ENCODE measurements at places on chromosomes 16 and 17.
A peak's percentile ranks its signal among the peaks of the same experiment; 100 is the strongest.

GRCh38 chr17:75153780-75154194 lies 525 bp downstream of the JPT1 start:
- DNase-seq = no peak

GRCh38 chr17:28865946-28866752 lies 11.3 kb downstream of the ERAL1 start:
- no peak for DNase-seq

DNA sequence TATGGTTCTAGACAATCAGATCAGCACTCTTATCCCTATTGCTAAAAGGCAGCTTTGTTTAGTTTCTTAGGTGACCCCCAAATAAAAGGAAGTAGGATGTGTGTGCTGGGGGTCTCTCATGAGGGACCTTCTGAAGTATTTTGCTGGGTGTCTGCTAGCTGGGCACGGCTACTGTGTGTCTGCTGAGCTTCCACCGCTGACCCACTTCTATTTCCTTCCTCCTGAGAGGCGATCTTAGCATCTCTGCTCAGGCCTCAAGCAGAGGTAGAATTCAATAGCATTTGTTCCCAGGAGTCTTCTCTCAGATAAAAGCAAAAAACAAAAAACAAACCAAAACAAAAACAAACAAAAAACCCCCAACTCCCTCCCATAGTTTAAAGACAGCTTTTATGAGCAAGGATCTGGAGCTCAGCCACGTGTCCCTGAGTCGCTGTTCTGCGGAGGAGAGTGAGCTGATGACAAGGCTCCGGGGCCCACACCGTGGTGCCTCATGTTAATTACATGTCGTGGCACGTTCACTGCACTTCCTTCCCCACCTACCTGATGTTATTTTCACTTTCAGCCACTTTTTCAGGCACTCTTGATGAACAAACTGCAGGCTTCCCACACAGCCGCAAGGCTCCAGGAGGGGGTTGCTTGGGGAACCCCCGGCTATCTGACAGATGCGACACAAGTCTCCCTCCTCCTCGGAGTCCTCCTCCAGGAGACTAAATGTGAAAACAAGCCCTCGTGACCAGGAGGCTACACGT lies 83.5 kb downstream of the MARCHF10 start:
- DNase-seq = peak; percentile 75

- no peak for DNase-seq
Observed at GRCh38 chr17:72838068-72838467, 254.4 kb downstream of the SLC39A11 start.

DNA sequence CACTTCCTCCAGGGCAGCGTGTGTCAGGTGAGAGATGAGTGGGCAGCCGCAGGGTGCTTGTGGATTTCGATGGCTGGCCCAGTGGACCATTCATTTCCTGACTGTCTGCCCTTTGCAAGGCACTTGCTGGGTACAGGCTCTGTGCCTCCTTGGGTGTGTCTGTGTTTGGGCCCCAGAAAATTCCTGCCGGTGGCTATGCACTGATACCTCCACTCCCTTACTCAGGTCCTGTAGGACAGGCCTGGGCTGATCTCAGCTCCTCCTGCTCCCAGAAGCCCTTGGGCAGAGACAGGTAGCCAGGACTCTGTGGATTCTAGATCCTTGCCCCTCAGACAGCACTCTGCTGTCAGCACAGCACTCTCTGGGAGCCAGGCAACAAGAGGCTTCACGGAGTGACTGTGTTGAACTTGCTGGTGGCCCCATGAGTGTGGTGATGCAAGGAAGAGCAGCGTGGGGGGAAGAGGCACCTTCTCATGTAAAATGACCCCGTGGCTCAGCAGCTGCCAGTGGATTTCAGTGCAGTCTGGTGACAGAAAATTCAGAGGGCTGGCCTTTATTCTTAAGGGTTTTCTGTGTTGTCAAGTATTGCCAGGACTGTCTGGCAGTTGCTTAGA lies 29.0 kb downstream of the PGS1 start:
- no peak for DNase-seq

DNA sequence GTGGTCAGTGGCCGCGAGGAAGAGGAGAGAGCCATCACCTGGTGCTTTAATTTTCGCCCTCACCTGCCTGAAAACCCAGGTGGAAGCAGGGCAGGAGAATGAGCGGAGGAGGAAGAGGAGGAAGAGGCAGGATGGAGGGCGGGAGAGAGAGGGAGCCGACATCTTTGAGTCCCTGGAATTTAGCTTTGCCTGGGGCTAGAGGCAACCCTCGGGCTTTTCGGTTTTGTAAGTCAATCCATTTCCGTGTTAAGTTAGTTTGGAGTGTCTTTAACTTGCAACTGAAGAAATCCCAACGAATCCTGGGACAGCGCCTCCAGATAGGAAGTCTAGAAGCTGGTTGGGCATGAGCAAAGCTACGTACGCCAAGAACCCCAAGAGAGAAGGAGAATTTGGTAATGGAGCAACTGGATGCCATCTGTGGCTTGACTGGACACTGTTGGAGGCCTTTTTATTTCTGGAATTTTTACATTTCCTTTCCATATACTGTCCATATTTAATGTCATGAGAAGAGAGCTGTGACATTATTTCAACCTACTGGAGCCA lies 36.9 kb upstream of the ATP2A3 start:
- no peak for DNase-seq

DNA sequence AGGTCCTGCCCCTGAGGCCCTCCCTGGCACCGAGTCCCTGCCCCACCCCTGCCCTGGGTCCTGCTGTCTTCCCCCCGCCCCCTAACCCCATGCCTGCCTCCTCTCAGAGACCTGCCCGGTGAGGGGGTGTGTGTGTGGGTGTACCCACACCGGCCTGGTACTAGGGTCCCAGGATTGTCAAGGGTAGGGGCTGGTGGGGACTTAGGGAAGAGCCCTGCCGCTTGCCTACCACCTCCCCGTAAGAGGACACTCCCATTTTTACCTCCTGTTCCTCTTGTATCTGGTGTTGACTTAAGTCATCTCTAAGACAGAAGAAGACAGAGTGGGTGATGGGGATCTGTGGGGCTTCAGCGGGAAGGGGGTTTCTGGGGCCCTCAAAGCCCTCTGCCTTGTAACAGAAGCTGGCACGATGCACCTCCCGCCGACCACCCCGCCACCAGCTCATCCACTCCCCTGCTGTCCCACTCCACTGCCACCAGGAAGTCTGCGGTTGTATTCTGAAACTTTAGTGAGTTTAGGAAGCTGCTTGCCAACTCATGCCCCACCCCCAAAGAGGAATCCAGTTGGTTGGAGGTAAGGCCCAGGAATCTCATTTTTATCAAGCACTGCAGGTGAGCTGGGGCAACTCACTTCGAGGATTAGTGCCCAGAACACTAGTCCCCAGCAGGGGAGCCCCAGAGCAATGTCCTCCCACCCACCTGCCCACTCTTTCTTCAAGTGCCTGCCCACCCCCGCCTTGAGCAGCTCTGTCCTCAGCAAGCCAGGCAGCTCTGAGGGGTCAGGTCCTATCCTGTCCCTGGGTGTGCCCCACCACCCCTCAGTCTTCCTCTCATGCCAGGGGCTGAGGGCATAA lies 5.6 kb downstream of the SPATA32 start:
- no peak for DNase-seq

- no peak for DNase-seq
Observed at GRCh38 chr16:66359012-66359411, 7.5 kb upstream of the CDH5 start.

- no peak for DNase-seq
Observed at GRCh38 chr17:1693339-1693738, 8.7 kb upstream of the PRPF8 start.

- DNase-seq = no peak
Observed at GRCh38 chr17:55259684-55260111, 5.1 kb upstream of the HLF start.

GRCh38 chr16:58177353-58177710 lies 20.6 kb downstream of the CSNK2A2 start:
- no peak for DNase-seq

GRCh38 chr16:82864332-82865040 lies 237.7 kb downstream of the CDH13 start:
- DNase-seq = no peak

DNA sequence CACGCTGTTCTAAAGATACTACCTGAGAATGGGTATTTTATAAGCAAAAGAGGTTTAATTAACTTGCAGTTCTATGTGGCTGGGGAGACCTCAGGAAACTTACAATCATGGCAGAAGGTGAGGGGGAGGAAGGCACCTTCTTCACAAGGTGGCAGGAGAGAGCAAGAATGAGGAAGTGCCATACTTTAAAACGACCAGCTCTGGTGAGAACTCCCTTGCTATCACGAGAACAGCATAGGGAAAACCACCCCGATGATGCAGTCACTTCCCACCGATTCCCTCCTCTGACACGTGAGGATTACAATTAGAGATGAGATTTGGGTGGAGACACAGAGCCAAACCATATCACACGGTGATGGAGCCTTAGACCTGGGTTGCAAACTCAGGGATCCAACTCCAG lies 317.5 kb upstream of the EEF2KMT start:
- DNase-seq = no peak

- no peak for DNase-seq
Observed at GRCh38 chr16:64391063-64391600, 730.7 kb downstream of the CDH11 start.

DNA sequence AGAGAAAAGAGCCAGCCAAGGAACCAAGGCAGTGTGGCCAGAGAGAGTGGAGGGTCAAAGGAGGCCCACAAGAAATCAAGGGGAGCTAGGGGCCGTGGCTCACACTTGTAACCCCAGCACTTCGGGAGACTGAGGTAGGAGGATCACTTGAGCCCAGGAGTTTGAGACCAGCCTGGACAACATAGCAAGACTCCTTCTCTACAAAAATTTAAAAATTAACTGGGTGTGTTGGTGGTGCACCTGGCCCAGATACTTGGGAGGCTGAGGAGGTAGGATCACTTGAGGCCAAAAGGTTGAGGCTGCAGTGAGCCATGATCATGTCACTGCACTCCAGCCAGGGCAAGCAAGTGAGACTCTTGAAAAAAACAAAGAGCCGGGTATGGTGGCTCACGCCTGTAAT lies 18.9 kb upstream of the TFAP4 start:
- no peak for DNase-seq

DNA sequence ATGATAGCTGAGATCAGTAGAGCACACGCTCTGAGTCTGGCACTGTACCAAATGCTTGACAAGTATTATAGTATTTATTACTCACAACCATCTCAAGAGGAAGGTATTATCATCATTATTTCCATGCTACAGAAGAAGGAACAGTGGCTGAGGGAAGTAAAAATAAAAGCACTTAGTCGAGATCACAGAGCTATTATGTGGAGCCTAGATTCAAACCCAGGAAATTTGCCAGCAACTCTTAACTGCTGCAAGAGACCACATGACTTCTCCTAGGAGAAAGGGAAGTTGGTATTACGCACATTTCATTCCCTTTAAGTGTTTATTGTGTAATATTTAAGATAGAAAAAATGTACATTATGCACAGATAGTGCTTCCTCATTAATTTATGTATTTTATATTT lies 1.0 kb upstream of the RHOT1 start:
- DNase-seq = no peak

DNA sequence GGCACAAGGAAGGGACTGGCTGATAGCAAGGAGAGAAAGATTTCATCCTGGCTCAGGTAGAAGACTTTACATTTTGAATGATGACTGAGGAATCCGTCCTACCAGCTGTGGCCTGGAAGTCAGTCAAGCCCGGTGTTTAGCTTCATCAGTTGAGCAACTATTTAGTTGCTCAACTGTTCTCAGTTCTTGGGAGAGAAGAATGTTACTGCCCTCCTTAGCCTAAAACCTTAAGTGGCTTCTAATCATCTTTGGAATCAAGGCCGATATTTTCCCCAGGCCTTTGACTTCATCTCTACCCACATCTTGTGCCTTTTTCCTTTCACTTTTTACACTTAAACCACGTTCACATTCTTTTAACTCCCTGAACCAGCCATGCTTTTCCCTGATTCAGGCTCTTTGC lies 17.3 kb upstream of the RBL2 start:
- no peak for DNase-seq

DNA sequence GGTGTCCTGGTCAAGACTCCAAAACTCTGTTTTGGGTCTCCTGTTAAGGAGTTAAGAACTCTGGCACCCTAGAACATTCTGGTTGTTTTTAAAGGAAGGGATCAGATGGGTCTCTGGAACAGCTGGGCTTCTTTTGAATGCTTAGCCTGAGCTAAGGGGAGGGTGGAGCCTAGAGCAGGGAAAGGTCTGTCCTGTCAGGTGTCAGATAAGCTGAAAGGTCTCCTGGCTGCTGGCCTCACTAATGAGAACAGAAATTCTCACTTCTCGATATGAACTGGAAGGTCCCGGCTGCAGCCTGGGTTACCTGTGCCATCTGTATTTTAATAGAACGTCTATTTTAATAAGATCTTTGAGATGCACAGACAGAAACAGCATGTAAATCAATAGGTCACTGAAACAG lies 69.0 kb downstream of the RAP1GAP2 start:
- no peak for DNase-seq

DNA sequence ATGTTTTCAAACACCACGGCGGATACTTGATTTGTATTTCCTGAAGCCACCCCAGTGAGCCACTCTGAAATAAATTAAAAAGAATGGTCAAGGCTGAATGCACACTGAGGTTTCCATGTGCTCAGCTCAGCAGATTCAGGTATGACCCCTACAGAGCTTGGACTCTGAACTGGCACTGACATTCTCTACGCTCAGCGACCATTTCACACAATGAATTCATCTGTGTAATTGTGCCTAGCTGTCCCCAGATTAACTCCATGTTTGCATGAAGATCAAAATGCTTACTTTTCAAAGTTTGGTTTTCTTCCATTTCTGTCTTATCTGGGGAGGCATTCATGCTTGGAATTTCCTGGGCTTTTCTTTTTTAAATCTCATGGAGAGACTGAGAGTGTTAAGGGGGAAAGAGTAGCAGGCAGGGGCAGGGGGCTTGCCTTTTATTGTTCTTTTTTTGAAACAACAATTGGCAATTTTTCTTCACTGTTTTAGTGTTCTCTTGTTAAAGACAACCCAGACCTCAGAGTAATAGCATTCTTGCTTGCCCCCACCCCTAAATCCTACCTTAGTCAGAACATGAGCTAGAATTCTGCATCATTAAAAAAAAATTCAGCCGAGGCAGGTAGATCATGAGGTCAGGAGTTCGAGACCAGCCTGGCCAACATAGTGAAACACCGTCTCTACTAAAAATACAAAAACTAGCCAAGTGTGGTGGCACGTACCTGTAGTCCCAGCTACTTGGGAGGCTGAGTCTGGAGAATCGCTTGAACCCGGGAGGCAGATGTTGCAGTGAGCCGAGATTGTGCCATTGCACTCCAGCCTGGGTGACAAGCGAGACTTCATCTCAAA lies 85.5 kb upstream of the HNF1B start:
- no peak for DNase-seq

- DNase-seq = no peak
Observed at GRCh38 chr17:27915709-27916108, 22.5 kb upstream of the LYRM9 start.

DNA sequence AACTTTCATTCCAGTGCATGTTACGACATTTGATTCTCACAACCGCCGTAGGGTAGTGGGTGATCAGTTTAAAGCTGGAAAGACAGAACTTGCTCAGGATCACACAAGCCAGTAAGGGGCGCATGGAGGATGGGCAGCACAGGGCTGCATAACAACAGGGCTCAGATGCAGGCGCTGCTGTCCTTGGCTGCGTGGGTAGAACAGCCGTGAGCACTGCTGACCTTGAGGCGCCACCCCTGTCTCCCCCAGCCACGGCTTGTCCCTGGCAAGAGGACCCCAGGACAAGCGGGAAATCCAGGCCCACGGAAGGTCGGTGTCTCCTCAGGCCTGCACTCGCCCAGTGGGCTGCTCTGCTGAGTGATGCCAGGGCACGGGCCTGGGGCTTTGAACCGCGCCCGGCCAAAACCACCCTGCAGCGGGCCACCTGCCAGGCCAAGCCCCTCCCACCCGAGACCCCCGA lies 84.7 kb downstream of the LMF1 start:
- no peak for DNase-seq
